ENCODE measurements at places on chromosomes 1 and 21.
A peak's percentile ranks its signal among the peaks of the same experiment; 100 is the strongest.

GRCh38 chr1:58620259-58620658, 43.2 kb upstream of the TACSTD2 start:
- no peak for DNase-seq

GRCh38 chr1:177848577-177848976, 121.3 kb downstream of the SEC16B start:
- DNase-seq, result peak; percentile 53

- peak; percentile 54 for DNase-seq
These were observed 60.8 kb upstream of the PGD start for GRCh38 chr1:10338047-10338446.

GRCh38 chr21:46459356-46460112, 843 bp downstream of the DIP2A start:
- peak; percentile 59 for DNase-seq

DNA sequence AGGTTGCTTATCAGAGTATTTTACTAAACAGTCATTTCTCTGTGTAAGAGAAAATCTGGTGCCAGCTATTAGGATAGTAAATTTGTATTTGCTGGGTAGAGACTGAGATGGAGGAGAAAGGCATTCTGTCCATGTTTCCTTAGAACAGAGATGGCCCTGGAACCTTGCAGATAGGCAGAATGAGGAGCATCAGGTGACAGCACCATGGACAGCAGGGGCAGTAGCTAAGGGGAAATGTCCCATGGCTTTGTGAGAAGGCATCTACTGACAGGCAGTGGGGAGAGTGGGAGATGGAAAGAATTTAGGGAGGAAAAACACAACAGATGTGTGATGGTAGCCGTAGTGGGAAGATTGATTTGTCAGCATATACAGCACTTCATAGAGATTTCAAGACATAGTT, 105.0 kb downstream of the PRRX1 start:
- peak; percentile 28 for DNase-seq
